ENCODE measurements at places on chromosomes 1 and 21. TPM values are rescaled to one million over a fixed set of nuclear protein-coding genes. Genes with fewer than 3 reads are reported as not detected.

KRTAP11-1 gene
- total RNA-seq = not detected

PLPP3 gene
- 9.6 TPM for total RNA-seq

VWA1 gene
- 4.9 TPM for total RNA-seq

CSF3R gene
- not detected for total RNA-seq

OXCT2 gene
- 14.4 TPM for total RNA-seq

MYBPH gene
- total RNA-seq = not detected

PGLYRP4 gene
- not detected for total RNA-seq

Measured in A375 (cell line).